ENCODE measurements at places on chromosomes 3 and 15. TPM values are rescaled to one million over a fixed set of nuclear protein-coding genes. Genes with fewer than 3 reads are reported as not detected.

SLC22A13 gene
- total RNA-seq: not detected

GNB4 gene
- total RNA-seq: 17.2 TPM

LRRC31 gene
- total RNA-seq: not detected

CELF6 gene
- total RNA-seq: 0.23 TPM

CFAP100 gene
- total RNA-seq: not detected

MB21D2 gene
- total RNA-seq: 4.6 TPM

AMOTL2 gene
- 51.1 TPM for total RNA-seq

TRPM1 gene
- not detected for total RNA-seq

GP9 gene
- not detected for total RNA-seq

PXK gene
- total RNA-seq: 5.5 TPM

RPL32 gene
- 2,366 TPM for total RNA-seq

SCN11A gene
- total RNA-seq: 0.01 TPM

GRM2 gene
- total RNA-seq: 0.03 TPM

ZMYND10 gene
- total RNA-seq: 0.94 TPM

FES gene
- 0.58 TPM for total RNA-seq

CHL1 gene
- not detected for total RNA-seq
